ENCODE measurements at places on chromosomes 11 and 22.
A peak's percentile ranks its signal among the peaks of the same experiment; 100 is the strongest.

DNA sequence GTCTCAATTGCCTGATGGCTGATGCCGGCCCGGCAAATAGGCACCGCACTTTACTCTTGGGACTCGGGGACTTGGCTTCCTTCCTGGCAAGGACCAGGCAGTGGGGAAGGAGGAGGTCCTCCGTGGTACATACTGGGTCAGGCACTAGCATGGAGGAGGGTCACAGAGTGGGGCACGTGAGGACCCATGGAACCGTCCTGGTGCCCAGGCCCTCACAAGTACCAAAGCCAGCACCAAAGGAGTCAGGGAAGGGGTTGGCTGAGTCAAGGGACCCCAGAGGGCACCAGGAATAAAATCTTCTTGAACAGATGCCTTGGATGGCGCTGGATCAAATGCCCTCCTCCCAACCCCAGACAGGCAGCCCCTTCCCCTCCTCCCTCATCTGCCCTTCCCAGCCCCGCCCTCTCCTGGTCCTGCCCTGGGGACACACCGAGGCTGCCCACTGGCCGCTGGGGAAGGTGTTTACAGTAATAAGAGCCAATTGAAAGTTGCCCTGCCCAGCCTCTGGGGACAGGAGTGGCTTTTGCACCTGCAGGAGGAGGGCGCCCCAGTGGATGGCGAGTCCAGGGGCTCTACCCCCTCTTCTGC, 5.6 kb upstream of the CARNS1 start:
- peak; percentile 71 for DNase-seq

GRCh38 chr11:60887556-60887955, 18.8 kb downstream of the PRPF19 start:
- peak; percentile 75 for DNase-seq

DNA sequence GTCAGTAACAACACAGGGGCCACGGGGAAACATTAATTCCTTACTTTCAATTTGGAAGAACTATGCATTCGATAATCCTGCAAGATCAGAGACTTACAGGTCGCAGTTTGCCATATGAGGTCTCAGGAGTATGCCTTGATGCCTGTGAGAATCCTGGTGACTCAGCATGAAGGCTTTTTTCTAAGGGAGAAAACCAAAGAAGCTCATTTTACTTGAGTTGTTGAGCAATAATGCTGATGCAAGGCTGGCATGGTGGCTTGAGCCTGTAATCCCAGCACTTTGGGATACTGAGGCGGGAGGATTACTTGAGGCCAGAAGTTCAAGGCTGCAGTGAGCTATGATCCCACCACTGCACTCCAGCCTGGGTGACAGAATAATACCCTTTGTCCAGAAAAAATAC, 26.6 kb downstream of the ATG16L2 start:
- no peak for DNase-seq

DNA sequence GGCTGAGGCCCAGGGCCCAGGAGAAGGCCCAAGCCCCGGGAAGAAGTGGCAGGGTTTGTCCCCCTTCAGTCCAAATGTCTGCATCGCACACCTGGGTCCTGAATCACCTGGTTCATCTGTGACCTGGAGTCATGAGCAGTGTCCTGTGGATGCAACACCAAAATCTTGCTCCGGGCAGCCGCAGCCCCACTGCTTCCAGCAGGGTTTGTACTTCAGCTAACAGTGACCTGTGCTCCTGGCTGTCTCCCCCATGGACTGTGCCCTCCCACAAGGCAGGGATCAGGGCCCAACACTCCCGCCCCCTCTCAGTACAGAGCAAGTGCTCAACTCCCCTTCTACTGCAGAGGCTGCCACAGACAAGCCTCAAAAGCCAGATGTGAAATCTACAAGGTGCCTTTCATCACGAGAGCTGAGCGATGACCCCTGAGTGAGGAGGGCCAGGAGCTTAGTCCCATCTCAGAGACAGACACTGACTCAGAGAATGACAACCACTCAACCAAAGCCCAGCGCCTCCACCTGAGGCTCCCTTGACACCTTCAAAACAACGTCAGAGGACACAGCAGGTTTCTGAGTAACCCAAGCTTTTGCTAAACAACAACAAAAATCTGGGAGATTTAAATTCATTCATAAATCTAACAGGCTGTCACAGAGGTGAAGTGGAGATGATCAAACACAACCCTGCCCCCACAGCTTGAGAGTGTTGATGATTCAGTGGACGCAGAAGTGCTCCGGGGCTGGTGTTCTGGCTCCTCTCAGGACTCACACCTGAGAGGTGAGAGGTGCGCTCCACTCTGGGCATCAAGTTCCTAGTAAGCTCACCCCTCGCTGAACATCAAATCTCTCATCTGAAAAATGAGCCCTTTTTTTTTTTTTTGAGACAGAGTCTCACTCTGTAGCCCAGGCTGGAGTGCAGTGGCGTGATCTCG, 3.4 kb downstream of the KIAA0930 start:
- no peak for DNase-seq

DNA sequence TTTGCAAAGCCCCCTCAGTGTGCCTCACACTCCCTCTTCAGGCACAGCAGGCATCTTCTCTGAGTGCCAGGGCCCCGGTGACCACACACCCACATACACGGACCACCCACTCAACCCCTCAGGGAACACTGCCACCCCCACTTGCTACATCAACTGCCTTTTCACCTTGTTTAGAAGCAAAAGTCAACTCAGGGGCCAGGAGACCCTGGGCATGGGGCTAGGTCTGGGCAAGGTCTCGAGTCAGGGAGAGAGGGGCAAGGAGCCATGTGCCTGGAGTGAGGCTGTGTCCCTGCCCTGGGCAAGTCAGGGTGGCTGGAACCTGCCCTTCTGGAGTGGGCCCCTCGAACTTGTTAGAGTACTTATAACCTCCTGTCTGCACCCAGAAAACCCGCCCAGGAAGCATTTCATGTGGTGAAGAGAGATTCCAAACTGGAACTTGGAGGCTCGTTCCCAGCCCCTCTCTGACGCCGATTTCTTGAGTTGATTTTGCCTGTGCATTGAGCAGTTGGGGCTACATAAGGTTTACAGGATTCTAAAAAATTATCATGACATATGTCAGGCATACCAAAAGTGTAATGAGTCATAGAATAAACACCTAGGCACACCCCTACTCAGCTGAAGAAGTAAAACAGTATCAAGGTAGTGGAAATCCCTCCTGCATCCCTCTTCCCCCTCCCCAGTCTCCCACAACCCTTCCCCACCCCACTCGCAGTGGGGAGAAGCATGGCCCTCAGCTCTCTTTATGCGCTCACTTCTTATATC, 74.3 kb downstream of the MYEOV start:
- peak; percentile 33 for DNase-seq

GRCh38 chr22:43883012-43883661, 8.7 kb downstream of the PNPLA5 start:
- DNase-seq: peak; percentile 73

GRCh38 chr11:78949976-78950690, 375.5 kb upstream of the NARS2 start:
- DNase-seq: no peak

All from Caco-2 (cell line).